ENCODE measurements at places on chromosomes 6 and 20. TPM values are rescaled to one million over a fixed set of nuclear protein-coding genes. Genes with fewer than 3 reads are reported as not detected.

CDH26 gene
- total RNA-seq: 0.09 TPM

CRIP3 gene
- not detected for total RNA-seq

GPANK1 gene
- total RNA-seq: 13.5 TPM

ANGPT4 gene
- not detected for total RNA-seq

FAM217A gene
- total RNA-seq: not detected

GLO1 gene
- 97.2 TPM for total RNA-seq

RBBP8NL gene
- total RNA-seq: not detected

SLC22A3 gene
- total RNA-seq: not detected

ZNF334 gene
- total RNA-seq: 1.4 TPM

CRISP2 gene
- total RNA-seq: not detected

ADGB gene
- not detected for total RNA-seq

SLCO4A1 gene
- total RNA-seq: 3.6 TPM

DZANK1 gene
- total RNA-seq: 1.1 TPM

PREX1 gene
- 3.0 TPM for total RNA-seq

ENPP1 gene
- 34.1 TPM for total RNA-seq

MAPK13 gene
- total RNA-seq: 5.7 TPM

ESR1 gene
- 0.03 TPM for total RNA-seq

EDN1 gene
- 6.4 TPM for total RNA-seq

Data from HFFc6 (cell line).